Activated CD8-positive, alpha-beta memory T cell treated with anti-CD3 and anti-CD28 coated beads for 24 hours (primary cell): ENCODE measurements at places on chromosomes 7 and 10.

DNA sequence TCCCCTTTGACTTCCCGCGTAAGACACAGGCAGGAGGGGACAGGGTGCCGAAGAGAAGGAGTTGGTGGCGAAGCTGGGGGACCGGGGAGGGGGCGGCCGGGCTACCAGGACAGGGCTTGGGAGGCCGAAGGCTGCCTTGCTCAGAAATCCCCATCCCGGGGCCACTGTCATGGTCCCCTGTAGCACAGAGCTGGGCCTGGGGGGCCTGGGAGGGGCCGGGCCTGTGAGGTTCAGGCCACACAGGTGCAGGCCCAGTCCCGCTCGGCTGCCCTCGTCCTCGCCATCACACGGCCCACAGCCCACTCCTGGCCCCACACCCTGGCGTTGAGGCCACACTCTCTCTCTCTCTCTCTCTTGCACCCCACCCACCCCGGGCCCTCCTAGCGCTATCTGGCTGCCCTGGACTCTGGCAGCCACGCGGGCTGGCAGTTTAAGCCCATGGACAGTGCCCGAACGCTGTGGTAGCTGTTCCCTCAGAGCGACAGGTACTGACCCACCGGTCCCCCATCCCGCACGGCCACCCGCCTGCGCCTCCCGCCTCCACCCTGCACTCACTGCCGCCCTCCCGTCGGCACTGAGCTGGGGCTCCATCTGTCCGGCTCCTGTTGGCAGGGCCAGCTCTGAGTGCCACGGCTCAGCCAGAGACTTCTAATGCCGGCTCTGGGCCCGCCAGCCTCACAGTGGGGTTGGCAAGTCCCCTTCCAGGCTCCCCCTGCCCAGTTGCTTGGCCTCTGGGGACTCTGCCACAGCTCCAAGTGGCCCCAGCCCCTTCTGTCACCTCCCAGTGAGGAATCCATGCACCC, 28.0 kb downstream of the TTYH3 start:
- DNase-seq, result no peak

- DNase-seq, result no peak
Measured at GRCh38 chr10:89207181-89207800, at the start of gene CH25H. CH25H (minus strand) TSS chr10:89207317; CDS start chr10:89207292, 25 bp downstream.

DNA sequence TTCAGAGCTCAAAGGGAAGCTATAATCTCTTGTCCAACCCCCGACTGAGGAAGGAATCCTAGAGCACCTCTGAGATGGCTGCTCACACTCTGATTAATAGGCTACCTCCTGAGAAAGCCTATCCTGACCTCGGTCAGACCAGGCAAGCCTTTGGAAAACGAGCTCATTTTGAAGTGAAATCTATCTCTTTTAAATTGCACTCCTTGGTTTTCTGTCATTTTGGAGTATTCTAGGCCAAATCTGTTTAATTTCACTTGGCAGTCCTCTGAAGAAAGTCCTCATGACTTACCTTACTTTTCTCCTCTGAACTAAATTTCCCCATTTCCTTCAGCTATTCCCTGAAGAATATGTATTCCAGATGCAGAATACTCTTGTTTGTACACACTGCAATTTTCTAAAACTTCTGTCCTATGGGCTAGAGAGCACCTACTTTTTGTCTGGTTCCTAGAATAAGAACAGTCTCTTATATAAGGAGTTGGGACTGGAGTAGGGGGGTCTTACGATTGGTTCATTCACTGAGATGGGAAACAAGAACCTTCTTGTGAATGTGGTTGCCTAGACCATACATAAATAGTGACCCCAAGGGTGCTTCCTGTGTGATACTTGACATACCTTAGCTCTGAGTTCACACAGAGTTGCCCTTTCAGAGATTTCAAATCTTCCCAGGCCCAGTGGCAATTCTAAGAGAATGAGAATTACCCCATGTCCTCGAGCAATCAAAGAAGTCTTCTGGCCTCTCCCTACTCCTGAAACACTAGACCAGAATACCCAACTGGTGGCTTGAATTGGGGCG, 31.9 kb upstream of the HPS1 start:
- no peak for DNase-seq

DNA sequence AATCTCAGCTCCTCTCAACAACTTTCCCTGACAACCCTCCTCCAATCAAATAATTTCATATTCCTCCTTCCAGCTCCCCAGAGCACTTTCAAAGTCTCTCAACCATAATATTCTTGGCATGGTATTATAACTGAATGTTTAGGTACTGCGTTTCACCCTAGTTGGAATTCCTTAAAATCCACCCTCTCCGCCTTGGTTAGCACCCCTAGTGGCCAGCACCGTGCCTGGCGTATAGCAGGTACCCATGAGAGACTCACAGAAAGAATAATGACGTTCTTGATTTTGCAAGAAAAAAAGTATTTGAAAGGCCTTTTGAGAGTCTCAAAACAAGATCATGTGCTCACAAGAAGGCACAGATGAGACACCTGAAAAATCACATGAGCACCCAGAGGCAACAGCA, 50.9 kb downstream of the GLI3 start:
- DNase-seq, result no peak

GRCh38 chr7:40880581-40880980, 745.8 kb downstream of the SUGCT start:
- no peak for DNase-seq

- DNase-seq, result no peak
Measured at GRCh38 chr7:151993977-151994676, 31.3 kb upstream of the GALNT11 start.

DNA sequence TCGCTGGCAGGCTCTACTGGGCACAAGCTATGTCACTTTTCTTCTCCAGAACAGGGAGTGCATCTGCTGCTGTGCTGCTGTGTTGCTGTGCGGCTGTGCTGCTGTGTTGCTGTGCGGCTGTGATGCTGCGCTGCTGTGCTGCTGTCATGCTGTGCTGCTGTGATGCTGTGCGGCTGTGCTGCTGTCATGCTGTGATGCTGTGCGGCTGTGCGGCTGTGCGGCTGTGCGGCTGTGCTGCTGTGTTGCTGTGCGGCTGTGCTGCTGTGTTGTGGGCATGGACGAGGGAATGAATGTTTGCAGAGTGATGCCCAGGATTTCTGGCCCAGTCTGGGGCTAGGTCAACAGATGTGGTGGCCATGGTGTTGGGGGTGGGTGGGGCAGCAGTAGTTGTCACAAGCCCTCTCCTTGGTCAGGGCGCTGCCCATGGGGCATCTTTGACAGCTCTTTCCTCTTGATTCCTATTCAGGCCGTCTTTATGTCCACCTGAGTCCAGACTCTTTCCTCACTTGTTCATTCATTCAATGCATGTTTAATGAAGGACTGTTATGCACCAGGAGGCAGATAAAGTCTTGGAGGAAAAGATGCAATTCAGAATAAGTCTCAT, 55.6 kb downstream of the C10orf120 start:
- DNase-seq, result no peak

GRCh38 chr7:2004841-2005725, 227.7 kb downstream of the MAD1L1 start:
- DNase-seq, result no peak

DNA sequence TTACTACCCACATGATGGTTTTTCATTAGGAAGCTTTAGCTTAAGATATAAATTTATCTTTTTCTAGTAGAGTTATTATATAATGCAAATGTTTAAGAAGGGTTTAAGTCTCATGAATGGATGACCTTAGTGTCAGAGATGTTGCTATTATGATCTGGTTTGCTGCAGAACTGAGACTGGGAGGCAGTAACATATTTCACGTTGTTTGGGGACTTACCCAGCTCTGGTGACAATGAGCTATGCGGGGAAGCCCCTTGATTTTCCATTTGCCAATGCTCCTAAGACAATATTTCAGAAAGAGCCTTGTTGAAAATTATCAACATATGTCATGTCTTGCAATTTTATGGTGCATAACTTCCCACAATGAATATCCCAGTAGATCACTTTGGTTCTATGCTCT, 754.6 kb downstream of the REEP3 start:
- DNase-seq, result no peak

DNA sequence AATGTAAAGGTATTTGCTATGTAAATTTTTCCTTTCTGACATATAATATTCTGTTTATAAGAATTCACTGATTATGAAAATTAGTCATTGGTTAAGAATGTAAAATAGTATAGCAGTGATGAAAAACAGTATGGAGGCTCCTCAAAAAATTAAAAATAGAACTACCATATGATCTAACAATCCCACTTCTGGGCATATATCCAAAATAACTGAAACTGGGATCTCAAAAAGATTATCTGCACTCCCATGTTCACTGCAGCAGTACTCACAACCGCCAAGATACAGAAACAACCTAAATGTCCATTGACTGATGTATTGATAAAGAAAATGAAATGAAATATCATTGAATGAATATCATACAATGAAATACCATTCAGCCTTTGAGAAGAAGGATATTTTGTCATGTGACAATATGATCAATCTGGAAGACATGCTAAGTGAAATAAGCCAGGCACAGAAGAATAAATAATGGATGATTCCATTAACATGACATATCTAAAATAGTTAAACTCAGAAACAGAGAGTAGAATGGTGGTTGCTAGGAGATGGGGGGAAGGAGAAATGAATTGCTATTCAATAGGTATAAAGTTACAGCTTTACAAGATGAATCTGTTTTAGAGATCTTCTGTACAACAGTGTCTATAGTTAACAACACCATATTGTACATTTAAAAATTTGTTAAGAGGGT, 14.0 kb downstream of the C10orf88 start:
- no peak for DNase-seq

DNA sequence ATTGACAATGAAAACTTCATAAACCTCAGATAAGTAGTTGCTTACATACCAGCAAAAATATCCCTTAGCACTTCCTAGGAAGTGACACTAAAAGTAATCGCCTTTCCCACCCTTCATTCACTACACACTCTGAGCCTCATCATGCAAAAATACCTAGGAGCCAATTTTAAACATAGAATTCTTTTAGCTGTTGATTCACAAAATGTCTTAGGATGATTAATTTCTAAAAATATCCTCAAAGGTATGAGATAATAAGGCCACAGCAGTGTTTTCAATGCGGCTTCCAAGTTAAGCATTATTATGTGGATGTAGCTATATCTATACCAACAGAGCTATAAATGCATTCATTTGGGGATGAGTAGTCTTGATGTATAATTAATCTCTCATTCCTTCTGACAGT, 13.2 kb downstream of the DNAJC9 start:
- no peak for DNase-seq

DNA sequence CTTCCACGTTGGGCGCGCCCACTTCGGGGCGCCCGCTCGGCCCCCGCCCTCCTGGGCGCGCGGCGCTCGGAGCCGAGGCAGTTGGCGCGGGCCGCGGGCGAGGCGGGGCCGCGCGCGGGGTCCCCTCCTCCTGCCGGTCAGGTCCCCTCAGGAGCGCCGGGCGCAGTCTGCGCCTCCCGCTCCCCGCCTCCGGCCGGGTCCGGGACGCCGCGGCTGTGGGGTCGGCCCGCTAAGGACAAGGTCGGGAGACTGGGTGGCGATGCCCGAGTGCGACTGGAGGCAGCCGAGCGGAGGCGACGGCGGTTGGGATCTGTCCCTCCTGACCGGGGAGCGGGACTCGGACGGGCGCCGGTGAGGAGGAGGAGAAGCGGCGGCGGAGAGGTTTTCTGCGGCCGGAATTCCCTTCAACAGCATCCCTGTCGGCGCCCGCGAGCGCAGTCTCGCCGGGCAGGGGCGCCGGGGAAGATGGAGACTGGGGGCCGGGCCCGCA, at the start of gene ATRNL1:
Gene ATRNL1, plus strand, starts transcription at position 80 of the 490 bp plus-strand sequence. Its CDS starts 386 bp downstream, at position 466.
- peak; percentile 60 for DNase-seq

DNA sequence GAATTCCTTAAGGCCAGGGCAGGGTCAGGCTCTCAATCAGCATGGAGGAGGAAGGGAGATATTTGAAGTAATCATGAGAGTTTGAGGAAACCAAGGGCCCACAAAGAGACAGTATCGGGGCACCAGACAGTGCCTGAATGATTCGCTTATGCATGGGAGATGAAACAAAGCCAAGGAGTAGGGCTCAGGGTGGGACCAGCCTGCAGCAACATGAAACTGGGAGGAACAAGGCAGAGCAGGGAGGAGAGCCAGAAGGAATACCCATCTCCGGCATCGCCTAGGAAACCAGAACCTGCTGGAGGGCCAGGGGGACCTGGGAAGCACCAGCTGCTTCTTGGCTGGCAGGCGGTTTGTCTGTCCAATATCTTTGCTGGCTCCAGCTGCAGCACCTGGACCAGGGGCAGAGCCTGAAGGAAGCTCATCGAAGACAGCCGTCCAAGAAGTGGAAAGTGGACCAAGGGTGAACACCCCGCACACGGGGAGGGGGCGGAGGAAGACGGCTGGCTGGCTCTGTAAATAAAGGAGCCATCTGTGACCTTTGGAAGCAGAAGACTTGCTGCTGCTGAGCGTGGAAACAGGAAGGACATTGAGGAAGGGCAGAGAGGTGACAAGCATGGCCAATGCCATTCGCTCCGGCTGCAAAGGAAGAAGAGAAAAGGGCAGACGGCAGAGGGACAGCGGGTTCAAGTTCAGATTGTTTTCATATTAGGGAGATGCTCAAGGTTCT, 34.4 kb upstream of the ECHDC3 start:
- DNase-seq, result no peak

GRCh38 chr7:143452495-143452894, 9.2 kb downstream of the TAS2R60 start:
- no peak for DNase-seq

DNA sequence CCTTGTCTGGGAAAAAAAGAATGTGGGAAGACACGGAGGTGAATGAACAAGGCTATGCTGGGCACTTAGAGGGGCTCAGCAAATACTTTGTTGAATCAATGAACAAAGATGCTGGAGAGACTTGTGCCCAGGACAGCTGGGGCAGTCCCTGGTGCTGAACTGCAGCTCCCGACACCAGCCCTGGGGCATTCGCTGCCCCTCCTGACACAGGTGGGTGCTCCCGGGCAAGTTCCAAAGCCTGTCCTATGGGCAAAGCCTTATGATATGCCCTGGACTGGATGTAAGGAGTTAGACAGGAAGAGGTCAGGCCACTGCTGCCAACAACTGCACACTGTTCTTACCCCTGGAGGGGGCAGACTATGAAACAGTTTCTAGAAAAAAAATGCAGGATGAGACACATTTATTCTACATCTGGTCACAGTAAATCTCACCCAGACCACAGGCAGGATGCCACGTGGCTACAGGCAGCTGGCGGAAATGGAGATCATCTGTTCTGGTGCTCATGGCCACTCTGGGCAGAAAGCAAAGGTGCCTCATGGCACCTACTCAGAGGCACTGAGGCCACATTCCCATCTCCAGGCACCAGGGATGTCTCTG, 21.9 kb upstream of the FRAT2 start:
- no peak for DNase-seq

- DNase-seq, result no peak
Measured at GRCh38 chr7:90345595-90346335, 751 bp upstream of the GTPBP10 start.
